Activated T-cell treated with anti-CD3 and anti-CD28 coated beads, Interleukin-2, amount 50 U/mL, for 4 hours (primary cell): ENCODE measurements at places on chromosomes 7 and 10. TPM values are rescaled to one million over a fixed set of nuclear protein-coding genes. Genes with fewer than 3 reads are reported as not detected.

- no peak for DNase-seq
These were observed 12.0 kb downstream of the GIMAP8 start for GRCh38 chr7:150462413-150462812.

- no peak for DNase-seq
These were observed 11.7 kb upstream of the TMEM106B start for GRCh38 chr7:12199363-12199762.

DNA sequence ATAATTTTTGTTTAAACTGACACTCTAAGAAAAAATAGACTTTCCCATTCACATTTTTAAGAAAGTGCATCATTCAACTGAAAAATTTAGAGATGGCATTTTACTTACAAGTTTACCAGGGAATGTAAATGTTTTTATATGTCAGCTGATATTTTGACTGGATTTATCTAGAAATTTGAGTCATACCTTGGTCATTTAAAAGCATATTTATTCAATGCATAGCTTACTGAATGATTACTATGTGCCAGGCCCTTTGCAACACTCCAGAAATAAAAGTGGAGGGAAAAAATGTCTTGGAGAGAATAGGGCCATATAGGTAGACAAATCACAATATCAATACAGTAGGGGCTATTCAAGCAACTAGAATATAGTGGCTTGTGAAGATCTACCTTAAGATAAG is 98.4 kb upstream of the FAM3C start:
- no peak for DNase-seq

- DNase-seq = no peak
These were observed 632.9 kb downstream of the ARL4A start for GRCh38 chr7:13320333-13320732.

DNA sequence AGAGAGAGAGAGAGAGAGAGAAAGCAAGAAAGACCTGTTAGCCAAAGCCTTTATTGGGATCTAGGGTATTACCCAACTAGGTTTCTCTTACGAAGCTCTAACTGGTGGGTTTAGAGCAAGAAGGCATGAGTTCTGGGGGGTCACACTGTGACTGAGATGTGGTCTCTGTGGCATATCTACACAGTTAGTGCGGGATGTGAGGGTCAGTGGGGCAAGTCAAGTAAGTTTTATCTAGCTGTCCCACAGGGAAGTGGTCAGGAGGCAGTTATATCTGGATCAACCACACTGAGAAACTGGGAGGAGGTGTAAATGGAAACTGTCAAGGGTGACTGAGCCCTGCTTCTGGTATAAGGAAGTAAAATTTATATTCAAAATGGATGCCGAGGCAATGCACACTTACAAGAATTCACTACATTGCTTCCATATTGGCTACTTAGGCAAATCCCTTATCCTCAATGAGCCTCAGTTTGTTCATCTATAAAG is 331.6 kb upstream of the HPS1 start:
- no peak for DNase-seq

DNA sequence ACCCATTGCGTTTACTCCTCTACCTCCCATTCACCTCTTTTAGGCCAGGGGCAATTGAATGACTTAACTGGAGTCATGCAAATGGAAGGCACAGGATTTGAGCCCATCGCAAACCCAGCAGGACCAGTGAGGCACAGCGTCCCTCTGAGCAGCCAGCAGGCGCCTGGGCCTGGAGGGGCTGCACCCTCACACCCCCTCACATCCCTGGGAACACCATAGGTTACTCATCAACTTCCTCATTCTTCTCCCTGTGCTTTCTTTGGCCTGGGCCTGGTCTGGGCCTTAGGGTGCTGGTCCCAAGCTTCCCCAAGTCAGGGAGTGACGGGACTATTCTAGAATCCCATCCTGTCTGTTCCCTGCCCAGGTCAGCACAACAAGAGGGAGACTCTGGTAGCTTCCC is 169.4 kb upstream of the EEPD1 start:
- DNase-seq = no peak

- no peak for DNase-seq
These were observed 244.8 kb downstream of the PRKG1 start for GRCh38 chr10:51319173-51319435.

DNA sequence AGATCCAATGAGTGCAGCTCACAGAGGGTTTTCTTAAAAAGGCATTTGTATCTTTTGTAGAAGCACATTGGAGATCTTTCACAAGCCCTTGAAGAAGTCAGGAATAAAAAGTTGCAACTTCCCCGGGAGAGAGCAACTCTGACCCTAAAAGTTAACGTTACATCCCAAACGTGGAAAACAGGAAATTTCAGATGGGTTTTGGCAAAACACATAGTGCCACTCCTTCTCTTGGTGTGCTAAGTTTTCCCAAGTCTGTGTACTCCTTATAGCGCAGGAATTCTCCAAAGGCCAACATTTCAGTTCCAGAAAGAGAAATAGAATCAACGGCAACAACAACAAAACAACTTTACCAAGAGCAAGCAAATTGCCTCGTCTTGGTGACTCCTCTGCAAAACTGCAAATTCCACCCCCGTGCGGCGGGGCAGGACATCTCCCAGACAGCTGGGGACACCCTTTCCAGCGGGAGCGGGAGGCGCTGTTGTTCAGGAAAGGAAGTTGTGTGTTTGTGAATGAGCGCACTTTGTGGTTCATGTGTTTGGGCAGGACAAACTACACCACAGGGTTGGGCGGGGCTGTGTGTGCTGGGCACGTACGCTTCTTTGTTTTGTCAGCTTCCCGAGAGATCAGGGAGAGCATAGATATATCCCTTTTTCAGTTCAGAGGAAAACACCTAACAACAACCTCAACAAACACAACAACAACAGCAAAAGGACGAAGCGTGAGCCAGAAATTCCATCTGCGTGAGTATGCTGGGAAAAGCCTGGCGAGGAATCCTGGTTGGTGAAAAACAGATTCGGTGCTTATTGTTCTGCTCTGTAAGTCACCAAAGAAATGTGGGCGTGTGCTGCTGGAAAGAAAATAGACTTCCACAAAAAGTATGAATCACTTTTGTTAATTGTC is 294.7 kb upstream of the PITRM1 start:
- no peak for DNase-seq

- no peak for DNase-seq
These were observed 208.7 kb downstream of the VTI1A start for GRCh38 chr10:112655722-112656121.

DNA sequence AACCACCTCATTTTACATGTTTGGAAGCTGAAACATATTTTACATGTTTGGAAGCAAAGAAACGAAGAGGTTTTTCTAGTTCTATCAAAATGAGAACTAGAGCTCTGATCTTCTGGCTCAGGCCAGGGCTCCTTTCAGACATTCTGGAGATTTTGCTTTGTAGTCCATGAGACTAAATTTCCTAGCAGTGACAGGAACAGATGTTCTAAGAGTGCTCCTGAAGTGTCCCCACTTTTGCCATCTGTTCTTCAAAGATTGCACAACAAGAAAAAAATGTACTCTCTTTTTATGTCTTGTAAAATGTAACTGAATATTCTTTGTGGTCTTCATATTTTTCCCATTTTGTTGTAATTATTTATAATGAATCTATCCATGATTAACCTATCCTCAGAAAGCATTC is 196.4 kb upstream of the PCLO start:
- DNase-seq = no peak

DNA sequence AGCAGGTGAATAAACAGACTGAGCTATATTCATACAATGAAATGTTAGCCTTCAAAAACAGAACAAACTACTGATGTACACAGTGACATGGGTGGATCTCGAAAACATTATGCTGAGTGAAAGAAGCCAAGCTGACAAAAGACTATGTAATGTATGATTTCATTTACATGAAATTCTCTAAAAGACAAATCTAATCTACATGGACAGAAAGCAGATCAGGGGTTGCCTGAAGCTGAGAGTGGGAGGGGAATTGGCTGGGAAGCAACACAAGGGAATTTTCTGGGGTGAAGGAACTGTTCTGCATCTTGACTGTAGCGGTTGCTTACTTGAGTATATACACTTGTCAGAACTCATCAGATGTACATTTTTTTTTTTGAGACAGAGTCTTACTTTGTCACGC is 121.7 kb upstream of the SVIL start:
- no peak for DNase-seq

- DNase-seq = no peak
These were observed 72.8 kb downstream of the ALOX5 start for GRCh38 chr10:45446858-45447257.

- DNase-seq = peak; percentile 82
These were observed 36.9 kb downstream of the ASB13 start for GRCh38 chr10:5629303-5630111.

- no peak for DNase-seq
These were observed 205.9 kb upstream of the SVIL start for GRCh38 chr10:29840516-29841276.

DNA sequence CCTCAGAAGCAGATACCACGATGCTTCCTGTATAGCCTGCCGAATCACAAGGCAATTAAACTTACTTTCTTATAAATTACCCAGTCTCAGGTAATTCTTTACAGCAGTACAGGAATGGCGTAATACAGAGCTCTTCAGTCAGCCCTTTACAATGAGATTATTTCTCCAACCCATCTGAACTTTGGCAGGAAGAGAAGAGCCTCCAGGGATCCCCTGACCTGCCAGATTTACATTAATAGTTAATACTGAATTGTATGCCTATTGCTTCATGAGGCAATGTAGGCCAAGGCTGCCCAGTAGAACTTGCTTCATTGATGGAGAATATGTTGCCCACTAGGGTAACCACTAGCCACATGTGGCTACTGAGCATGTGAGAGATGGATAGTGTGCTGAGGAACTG is 608.7 kb downstream of the SH2D4B start:
- DNase-seq = no peak

DNA sequence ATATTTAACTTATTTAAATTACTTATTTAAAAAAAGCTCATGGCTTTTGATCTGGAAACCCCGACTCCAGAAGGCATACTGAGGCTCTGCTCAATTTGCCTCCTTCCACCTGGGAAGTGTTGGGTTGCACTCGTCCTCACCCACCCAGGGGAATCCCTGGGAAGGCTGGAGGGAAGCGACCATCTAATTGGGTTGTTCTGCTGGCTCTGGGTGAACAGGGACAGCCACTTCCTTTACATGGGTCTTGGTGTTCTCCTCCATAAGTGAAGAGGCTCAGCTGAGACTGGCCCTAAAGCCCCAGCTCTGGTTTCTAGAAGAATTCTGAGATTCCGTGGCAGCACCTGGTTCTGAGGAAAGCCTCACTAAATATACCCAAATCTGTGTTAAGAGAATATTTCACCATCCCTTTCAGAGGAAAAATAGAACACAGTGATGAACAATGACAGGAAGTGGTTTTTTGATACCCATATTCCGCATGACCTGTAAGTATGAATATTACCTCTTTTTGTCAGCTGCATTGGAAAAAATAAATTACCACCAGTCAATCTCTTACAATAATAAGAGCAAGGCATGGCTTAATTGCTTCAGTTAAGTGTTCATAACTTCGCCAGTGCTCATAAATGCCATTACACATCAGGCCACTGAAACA is 131.1 kb upstream of the SHH start:
- DNase-seq = no peak

- no peak for DNase-seq
These were observed 63.0 kb downstream of the CCDC71L start for GRCh38 chr7:106597751-106598546.

- no peak for DNase-seq
These were observed 6.5 kb downstream of the STAMBPL1 start for GRCh38 chr10:88886557-88886956.

DNA sequence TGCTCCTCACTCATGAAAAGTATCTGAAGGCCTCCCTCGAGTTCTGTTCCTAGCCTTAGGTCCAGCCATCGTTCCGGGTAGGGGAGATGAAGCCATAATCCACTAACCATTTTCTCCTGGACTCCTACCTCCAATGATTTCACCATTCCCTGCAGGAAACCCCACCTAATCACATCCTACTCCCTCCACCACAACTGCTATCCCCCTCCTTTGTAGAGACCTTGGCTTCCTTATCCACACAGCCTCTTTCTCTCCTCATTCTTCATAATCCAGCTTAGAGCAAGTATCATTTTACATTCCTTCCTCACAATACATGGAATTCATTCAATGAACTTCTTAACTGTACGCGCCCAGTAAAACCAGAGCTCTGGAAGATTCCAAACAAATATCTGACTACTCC is 18.7 kb downstream of the HNRNPF start:
- no peak for DNase-seq

DNA sequence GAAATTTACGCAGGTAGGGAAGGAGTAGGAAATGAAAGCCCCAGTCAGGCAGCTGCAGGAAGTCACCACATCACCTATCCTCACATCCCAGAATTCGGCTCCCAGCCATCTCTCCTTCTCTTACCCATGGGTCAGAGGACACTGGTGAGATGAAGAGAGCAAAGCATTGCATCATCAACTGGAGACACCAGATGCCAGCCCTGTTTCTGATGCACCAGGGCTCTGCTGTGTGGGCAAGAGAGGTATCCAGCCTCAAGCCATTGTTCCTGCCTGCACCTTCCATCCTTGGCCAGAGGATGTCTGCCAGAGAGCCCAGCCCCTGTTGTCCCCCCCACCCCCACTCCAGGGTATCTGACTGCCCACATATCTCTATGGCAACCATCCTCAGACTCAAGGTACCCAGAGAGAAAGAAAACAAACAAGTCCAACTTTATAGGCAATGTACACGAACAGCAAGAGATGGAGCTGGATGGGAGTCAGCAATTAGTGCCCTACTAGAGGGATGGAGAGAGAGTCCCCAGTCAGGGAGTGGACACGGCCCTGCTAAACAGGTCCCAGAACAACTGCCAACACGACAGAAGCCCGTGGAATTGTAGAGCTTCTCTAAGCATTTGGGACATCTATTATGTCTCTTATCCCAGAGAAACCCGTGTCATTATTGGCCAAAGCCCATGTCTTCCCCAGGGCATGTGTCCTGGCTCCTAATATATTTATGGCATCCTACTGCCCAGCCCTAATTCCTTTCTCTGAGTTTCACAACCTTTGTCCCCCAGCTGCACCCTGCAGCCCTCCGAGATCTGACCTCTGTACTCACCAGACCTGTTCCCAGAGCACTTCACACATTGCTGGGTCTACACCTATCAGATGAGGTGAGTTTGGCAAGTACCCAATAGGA is 2.8 kb downstream of the CAMK2G start:
- no peak for DNase-seq

DNA sequence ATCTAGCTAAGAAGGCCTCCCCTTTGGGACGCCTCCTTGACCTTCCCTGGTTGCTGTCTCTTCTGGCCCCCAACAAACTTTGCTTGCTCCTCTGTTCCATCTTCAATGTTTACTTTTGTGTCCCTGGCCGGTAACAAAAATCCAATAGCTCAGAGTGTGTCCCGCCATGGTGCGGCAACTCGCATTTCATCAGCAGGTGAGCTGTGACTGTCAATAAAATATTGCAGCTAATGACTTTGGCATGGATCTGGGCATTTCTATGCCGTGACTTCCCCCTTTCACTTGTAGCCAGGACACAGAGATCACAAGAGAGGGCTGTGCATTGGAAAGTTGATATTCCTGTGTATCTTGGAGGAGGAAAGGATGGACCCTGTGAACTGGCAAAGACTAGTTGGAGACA is 317.6 kb downstream of the RPS24 start:
- no peak for DNase-seq

Gene UCMA
- not detected for total RNA-seq

Gene METTL27
- total RNA-seq = 0.69 TPM

Gene KLLN
- 0.43 TPM for total RNA-seq

Gene PNLIPRP1
- total RNA-seq = 1.0 TPM

Gene ELAPOR2
- 2.0 TPM for total RNA-seq

Gene FKBP6
- total RNA-seq = not detected

Gene PILRA
- 1.1 TPM for total RNA-seq

Gene MRLN
- total RNA-seq = 0.38 TPM
